ENCODE measurements at places on chromosomes 16 and 17. TPM values are rescaled to one million over a fixed set of nuclear protein-coding genes. Genes with fewer than 3 reads are reported as not detected.
A peak's percentile ranks its signal among the peaks of the same experiment; 100 is the strongest.

- H3K4me1 ChIP-seq: no peaks in the 10 kb centered on the region
- H3K27ac ChIP-seq: no peak overlapping the region
- no peaks in the 10 kb centered on the region for H3K27me3 ChIP-seq
- no peak for DNase-seq
- no peaks in the 10 kb centered on the region for H3K36me3 ChIP-seq
- peak overlapping the region; percentile 64 for H3K4me3 ChIP-seq
Measured at GRCh38 chr16:30095166-30096078, 591 bp downstream of the YPEL3 start.

DNA sequence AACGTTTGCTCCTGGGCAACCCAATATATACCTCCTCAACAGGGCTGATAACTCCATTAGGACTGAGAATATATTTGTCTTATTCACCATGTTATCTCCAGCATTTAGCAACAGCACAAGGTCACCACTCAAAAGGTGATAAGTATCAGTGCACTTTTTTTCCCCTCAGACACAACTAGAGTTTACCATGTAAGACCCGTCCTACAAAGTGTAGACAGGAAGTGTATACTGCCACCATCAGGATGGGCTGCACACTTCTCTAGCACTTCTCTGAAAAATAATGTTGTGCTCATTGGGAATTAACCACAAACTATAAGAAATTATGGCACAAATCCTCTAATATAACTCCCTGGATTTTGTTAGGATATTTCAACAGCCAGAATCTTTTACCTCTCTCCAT is 5.7 kb upstream of the VAT1L start:
- no peaks in the 10 kb centered on the region for H3K36me3 ChIP-seq
- no peaks in the 10 kb centered on the region for H3K4me1 ChIP-seq
- no peak overlapping the region for H3K4me3 ChIP-seq
- no peak overlapping the region for H3K27ac ChIP-seq

APOBR gene
- not detected for total RNA-seq

EMC6 gene
- total RNA-seq: 25.3 TPM

Data from SJCRH30 (cell line).